HL-60 (cell line): ENCODE measurements at places on chromosomes 7 and 10.

- DNase-seq = no peak
Observed at GRCh38 chr7:94431619-94432280, 37.1 kb downstream of the COL1A2 start.

DNA sequence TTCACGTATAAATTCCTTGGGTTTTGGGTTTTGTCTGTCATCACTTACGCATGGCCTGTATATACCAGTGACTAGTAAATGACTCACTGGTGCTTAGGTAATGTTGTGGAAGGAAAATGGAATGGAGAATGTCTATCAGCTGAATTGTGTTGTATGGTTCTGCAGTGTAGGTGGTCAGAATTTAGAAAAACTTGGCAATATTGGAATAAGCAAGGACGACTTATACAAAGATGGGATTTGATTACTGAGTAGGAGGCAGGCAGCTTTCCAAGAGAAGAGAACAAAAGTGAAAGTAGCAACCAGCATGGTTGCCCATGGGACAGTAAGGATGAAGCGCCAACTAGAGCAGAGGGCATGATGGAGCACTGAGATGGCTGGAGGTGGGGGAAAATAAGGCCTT, 168.6 kb upstream of the CSTF2T start:
- no peak for DNase-seq

- DNase-seq = no peak
Observed at GRCh38 chr10:90862908-90863514, 5.2 kb upstream of the HTR7 start.

DNA sequence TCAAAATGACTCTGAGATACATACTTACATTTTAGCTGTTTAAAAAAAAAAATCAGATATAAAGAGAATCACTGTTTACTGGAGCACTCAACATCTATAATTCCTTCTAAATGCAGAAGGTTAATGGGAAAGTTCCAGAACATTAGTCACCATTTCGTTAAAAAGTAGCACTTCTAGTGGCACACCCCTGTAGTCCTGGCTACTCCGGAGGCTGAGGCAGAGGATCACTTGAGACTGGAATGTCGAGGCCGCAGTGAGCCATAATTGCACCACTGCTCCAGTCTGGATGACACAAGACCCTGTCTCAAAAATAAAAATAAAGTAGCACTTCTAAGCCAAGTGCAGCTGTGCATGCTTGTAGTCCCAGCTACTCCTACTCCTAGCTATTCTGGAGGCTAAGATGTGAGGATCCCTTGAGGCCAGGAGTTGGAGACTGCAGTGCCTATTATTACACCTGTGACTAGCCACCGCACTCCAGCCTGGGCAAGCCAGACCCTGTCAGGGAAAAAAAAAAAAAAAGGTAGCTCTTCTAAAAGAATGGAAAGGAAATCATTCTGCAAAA, 2.2 kb downstream of the FGFBP3 start:
- no peak for DNase-seq

DNA sequence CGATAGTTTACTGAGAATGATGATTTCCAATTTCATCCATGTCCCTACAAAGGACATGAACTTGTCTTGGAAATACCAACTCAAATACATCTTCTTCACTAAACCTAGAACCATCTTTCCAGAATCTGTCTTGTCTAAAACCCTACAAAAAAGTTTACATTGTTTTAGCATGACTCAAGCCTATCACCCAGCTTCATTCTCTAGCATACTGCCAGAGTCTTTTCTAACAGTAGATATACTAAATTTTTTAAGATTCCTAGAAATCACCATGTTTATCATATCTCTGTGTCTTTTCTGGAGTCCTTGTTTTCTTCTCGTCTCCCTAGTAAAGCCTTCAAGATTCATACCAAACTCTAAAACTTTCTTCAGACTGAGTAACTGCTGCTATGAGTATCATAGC, 129.7 kb downstream of the SEMA3E start:
- DNase-seq = no peak

DNA sequence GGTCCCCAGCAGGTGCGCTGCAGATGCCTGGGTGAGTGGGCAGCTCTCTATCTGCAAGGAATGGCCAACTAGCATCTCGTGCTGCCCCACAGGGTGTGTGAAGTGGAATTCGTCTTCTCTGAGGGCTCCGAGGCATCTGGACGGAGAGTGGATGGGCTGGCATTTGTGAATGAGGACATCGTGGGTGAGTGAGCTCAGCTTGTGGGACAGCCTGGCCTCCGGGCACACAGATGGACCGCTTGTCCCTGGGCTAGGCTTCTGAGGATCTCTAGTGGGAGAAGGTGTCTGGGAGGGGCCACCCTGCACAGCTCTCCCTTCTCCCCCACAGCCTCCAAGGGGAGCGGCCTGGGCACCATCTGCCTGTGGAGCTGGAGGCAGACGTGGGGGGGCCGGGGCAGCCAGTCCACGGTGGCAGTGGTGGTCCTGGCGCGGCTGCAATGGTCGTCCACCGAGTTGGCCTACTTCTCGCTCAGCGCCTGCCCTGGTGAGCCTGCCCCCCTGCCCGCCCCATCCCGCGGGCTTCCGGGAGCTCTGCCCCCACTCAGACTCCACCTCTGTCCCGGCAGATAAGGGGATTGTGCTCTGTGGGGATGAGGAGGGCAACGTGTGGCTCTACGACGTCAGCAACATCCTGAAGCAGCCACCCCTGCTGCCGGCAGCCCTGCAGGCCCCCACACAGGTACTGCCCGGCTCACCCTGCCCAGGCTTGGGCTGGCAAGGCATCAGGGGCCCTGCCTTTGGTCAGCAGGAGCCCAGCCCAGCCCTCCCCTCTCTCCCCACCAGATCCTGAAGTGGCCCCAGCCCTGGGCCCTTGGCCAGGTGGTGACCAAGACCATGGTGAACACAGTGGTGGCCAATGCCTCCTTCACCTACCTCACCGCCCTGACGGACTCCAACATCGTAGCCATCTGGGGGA, 6.3 kb downstream of the POLR2J start:
- DNase-seq = no peak

DNA sequence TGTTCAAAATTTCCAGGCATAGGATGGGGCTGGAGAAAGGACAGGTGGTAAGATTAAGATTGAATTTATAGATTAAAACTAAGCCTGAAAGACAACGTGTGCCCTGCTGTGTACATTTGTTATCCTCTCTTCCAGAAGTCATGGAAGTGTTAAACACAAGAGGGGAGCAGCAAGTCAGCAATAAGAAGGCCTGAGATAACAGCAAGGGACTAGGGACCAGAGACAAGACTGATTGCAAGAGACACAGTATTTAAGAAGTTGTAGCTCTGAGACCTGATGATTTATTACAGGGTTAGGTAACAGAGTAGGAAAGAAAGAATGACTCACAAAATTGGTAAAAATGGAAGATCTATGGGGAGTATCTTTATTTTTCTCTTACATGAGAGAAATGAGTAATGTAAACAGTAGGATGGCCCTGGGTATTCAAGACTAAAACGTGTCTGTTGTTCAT, 55.7 kb upstream of the COL1A2 start:
- no peak for DNase-seq

DNA sequence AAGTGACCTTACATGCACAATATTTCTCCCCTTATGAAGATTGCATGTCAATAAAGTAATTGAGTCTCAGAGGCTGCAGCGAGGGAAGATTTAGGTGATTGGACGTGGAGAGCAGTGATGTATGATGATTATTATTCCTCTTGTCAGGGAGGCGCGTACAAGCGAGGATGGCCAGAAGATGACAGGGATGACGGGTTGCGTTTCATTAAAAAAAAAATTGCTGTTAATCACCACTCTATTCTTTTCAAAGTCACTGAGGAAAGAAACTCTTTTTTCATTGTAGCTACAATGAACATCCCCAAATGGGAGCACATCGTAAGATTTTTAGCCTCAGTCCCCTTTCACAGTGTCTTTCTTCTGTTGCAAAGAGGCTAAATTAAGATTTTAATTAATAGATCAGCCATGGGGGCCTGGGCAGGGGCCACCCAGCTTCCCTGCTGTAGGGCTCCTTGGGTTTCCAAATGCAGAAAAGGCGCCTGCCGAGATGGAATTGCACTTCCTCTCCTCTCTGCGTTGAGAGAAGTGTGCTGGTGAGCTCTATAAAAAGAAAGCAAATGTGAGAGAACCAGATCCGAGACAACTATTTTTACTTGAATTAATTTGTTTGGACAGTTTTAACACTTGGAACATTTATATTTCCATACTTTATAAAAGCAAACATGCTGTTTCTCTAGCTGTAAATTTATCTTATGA, 998.1 kb downstream of the LRMDA start:
- no peak for DNase-seq

DNA sequence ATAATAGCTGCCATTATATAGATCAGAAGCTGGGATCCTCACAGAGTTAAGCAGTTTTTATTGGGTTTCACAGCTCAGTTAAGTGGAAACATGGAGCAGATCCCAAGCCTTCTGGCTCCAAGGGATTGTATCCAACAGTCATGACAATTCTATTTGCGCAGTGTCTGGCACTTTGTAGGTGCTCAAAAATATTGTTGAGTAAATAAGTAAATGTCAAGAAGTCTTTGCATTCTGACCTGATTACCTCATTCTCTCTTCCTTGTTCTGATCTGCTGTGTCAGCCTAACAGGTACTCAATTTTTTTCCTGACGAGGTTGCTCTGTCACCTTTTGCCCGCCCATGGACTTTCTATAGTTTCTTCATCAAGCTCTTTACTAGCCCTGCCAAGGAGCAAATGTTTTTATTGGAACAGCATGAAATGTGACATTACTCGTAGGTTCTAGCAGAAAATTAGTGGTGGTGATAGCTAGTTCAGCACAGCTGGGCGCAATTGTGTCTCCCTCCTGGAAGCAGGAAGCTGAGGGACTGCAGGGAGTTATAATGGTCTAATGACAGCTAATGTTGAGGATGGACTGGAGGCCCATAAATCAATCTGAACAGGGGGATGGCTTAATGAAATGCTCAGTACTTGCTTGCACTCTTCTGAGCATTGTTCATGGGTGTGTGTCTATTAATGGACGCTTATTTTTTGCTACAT, 680.2 kb downstream of the CCSER2 start:
- DNase-seq = no peak

DNA sequence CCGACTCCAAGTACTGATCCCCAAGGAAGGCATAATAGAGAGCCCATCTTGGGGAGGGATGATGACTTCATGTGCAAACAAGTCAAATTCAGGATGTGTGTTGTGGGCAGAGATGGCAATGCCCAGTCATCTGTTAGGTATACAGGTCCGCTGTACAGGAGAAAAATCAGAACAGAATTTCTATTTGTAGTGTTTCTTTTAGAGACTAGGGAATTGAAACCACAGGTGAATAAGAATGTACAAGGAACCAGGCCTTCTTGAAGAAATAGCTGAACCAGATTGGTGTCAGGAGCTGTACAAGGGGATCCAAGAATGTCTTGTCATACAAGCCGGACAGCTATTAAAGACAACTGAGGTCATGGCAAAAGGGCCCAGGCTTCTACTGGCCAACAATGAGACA, 147.9 kb downstream of the PFKFB3 start:
- DNase-seq = no peak

DNA sequence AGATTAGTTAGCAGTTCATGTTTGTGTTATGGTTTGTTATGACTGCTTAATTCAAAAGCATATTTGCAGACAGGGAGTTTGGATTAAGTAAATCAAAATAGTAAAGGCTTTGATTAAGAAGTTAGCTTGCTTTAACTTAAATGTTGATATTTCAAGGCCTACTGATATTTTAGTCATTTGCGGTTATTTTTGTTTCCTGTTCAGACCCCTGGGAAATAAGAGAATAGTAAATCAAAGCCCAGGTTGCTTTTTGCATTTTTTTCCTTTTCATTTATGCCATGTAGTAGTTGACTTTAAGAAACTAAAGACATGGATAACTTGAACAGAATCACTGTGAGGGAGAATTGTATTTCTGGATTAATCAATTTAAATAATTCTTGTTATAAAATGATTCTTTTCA, 77.3 kb downstream of the HDAC9 start:
- DNase-seq = no peak

DNA sequence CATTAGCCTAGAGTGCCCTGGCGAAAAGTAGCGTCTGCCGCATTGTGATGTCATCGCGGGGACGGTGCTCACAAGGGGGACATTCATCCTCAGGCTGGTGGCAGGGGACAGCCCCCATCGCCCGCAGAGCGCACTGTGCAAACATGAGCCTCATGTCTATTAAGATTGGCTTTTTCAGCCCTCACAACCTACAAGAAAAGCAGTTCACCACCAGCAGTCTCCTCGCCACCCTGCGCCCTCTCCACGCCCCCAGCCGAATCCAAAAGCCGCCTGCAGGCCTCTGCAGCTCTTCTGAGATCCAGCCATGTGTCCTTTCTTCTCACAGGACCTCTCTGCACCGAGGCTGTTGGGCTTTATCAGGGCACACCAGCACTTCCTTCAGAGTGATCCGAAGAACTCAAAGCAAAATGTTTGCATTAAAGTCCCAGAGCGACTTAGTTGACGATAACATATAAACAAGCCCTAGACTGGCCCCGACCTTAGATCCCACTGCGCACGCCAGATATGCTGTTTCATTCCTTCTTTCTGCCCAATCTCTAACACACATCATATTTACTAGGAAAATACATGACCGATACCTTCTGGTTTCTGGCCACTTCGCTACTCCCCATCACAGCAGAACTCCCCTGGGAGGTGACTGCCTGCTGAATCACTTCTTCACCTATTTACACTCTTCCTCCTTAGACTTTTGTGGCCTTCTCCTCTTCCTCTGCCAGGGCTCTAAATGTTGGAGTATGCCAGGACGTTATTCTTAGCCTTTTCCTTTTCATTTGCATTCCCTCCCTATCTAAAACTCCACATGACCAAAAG, 206.0 kb upstream of the SH2B2 start:
- DNase-seq = no peak

GRCh38 chr10:10847387-10847786, 170.3 kb upstream of the CELF2 start:
- DNase-seq = no peak

DNA sequence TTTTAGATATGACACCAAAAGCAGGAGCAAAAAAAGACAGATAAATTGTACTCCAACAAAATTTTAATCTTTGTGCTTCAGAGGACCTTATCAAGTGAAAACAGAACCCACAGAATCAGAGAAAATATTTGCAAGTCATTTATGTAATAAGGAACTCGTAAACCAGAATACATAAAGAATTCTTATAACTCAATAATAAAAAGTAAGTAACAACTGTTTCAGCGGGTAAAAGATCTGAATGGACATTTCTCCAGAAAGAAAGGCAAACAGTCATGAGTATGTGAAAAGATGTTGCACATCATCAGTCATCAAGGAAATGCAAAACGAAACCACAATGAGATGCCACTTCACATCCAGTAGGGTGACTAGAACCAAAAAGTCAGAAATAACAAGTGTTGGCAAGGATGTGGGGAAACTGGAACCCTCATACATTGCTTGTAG, 167.7 kb upstream of the KCTD7 start:
- DNase-seq = no peak
